Stimulated activated naive B cell treated with anti-CD40 and anti-IgM and Interleukin-4, amounts not matched to agents 10 μg/mL and 1 μg/mL and 100 μg/mL, for 72 hours (primary cell): ENCODE measurements at places on chromosomes 5 and 9.

DNA sequence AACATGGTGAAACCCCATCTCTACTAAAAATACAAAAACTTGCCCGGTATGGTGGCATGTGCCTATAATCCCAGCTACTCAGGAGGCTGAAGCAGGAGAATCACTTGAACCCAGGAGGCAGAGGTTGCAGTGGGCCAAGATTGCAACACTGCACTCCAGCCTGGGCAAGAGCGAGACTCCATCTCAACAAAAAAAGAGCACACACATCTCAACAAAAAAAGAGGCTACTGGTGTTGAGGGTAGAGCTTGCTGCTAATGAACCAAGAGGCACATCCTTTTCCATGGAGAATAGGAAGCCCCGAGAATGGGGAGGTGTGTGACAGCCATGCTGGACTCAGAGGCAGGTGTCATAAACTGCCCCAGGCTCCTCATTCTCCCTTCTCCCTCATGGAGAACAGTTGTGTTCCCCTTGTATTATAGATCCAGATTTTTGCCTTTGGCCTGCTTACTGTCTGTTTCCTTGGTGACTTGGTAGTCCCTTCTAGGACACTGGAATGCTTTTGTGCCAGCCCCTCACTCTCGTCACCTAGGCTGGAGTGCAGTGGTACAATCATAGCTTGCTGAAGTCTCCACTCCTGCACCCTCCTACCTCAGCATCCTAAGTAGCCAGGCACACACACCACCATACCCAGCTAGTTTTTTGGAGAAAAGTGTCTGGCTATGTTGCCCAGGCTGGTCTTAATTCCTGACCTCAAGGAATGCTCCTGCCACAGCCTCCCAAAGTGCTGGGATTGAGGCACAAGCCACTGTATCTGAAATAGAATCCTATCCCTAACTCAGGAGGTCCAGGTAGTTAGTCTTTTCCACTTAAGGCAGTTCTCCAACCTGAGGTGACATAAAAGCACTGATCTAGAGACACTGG, 5.1 kb downstream of the RPL12 start:
- peaks cover 42% of the 10 kb centered on the region for H3K4me1 ChIP-seq
- H3K27me3 ChIP-seq = no peaks in the 10 kb centered on the region
- no peak for DNase-seq
- H3K36me3 ChIP-seq = peaks cover 93% of the 10 kb centered on the region

GRCh38 chr5:177537389-177538361, 16.7 kb downstream of the FAM193B start:
- no peak overlapping the region for H3K4me3 ChIP-seq
- peaks cover 6% of the 10 kb centered on the region for H3K4me1 ChIP-seq
- H3K36me3 ChIP-seq = peaks cover 42% of the 10 kb centered on the region
- H3K27ac ChIP-seq = no peak overlapping the region
- no peaks in the 10 kb centered on the region for H3K27me3 ChIP-seq

- H3K36me3 ChIP-seq = no peaks in the 10 kb centered on the region
- no peak overlapping the region for H3K4me3 ChIP-seq
Observed at GRCh38 chr9:18707061-18707461, 233.1 kb downstream of the ADAMTSL1 start.

DNA sequence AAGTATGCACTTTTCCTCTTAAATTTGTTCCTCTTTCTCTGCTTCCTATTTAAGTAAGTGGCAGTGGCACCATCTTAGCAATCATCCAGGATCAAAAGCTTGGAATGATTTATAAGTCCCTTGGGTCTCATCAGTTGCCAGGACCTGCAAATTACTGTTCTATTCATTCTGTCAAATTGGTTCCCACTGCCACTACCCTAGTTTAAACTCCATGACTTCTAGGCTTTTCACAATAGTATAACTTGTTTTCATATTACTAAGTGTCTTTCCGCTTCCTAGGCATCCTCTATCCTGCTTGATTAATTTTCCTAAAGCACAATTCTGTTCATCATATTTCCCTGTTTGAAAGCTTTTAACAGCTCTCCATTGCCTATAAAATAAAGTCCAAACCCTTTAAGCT, 363.9 kb upstream of the MEF2C start:
- no peak overlapping the region for H3K27ac ChIP-seq
- peaks cover 3% of the 10 kb centered on the region for H3K36me3 ChIP-seq
- H3K4me1 ChIP-seq = peaks cover 14% of the 10 kb centered on the region

- H3K27me3 ChIP-seq = no peaks in the 10 kb centered on the region
- no peak overlapping the region for H3K27ac ChIP-seq
- peaks cover 5% of the 10 kb centered on the region for H3K36me3 ChIP-seq
- peaks cover 63% of the 10 kb centered on the region for H3K4me1 ChIP-seq
- no peak for DNase-seq
Observed at GRCh38 chr5:112931473-112931872, 9.4 kb upstream of the REEP5 start.

GRCh38 chr9:18728642-18729041, 254.7 kb downstream of the ADAMTSL1 start:
- no peak overlapping the region for H3K4me3 ChIP-seq
- no peak for DNase-seq
- H3K27me3 ChIP-seq = no peaks in the 10 kb centered on the region
- H3K27ac ChIP-seq = no peak overlapping the region

GRCh38 chr5:36644727-36645126, 38.3 kb downstream of the SLC1A3 start:
- H3K4me1 ChIP-seq = no peaks in the 10 kb centered on the region
- H3K4me3 ChIP-seq = no peak overlapping the region
- H3K36me3 ChIP-seq = no peaks in the 10 kb centered on the region
- no peak for DNase-seq
- peaks cover 9% of the 10 kb centered on the region for H3K27me3 ChIP-seq

- H3K27me3 ChIP-seq = peaks cover 15% of the 10 kb centered on the region
- H3K4me3 ChIP-seq = no peak overlapping the region
- H3K36me3 ChIP-seq = no peaks in the 10 kb centered on the region
- H3K4me1 ChIP-seq = no peaks in the 10 kb centered on the region
- H3K27ac ChIP-seq = no peak overlapping the region
- DNase-seq = no peak
Observed at GRCh38 chr9:135259273-135259672, 171.8 kb downstream of the OLFM1 start.

GRCh38 chr9:136748201-136748600, at the start of gene LCN6:
Gene LCN6 (minus strand): TSS chr9:136748525. CDS start chr9:136748483, 42 bp downstream.
- H3K27me3 ChIP-seq = no peaks in the 10 kb centered on the region
- H3K27ac ChIP-seq = peak within 1 kb of the TSS; percentile 85
- H3K36me3 ChIP-seq = peaks cover 16% of the 10 kb centered on the region
- DNase-seq = no peak

DNA sequence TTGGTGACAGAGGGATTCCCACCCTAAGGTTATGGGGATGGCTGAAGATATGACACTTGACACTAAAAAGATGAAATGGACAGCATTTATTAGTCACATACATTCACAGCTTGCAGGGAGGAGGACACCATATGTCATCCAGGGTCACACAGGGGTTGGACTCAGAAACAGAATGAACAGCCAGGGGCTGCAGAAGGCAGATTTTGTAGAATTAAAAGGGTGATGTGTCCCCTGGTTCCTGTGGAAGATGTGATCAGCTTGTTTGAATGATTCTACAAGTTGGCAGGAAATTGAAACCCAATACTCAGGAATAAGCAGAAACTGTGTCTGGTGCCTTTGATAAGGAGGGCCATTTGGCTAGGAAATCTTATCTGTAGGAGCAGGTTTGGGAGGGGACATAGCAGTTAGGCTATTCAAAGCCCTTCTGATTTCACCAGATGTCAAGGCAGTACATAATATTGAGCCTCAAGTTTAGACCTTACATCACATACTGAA, 102.3 kb upstream of the GRIN3A start:
- H3K27ac ChIP-seq = no peak overlapping the region
- DNase-seq = no peak
- H3K4me3 ChIP-seq = no peak overlapping the region

GRCh38 chr5:157072508-157072907, 13.6 kb upstream of the HAVCR1 start:
- H3K4me3 ChIP-seq = no peak overlapping the region
- no peak overlapping the region for H3K27ac ChIP-seq
- H3K27me3 ChIP-seq = no peaks in the 10 kb centered on the region
- no peak for DNase-seq
- peaks cover 8% of the 10 kb centered on the region for H3K36me3 ChIP-seq

GRCh38 chr5:132877466-132877865, 4.0 kb downstream of the LEAP2 start:
- peaks cover 37% of the 10 kb centered on the region for H3K36me3 ChIP-seq
- no peaks in the 10 kb centered on the region for H3K4me1 ChIP-seq
- H3K27ac ChIP-seq = no peak overlapping the region
- no peak overlapping the region for H3K4me3 ChIP-seq
- no peak for DNase-seq
- no peaks in the 10 kb centered on the region for H3K27me3 ChIP-seq
